ENCODE measurements at places on chromosomes 6 and 20.

GRCh38 chr20:13274275-13274861 lies 53.3 kb downstream of the ISM1 start:
- H3K4me1 ChIP-seq, result no peaks in the 10 kb centered on the region
- H3K27me3 ChIP-seq, result no peaks in the 10 kb centered on the region
- no peak overlapping the region for H3K4me3 ChIP-seq
- no peak overlapping the region for H3K27ac ChIP-seq
- peak; percentile 80 for DNase-seq
- H3K36me3 ChIP-seq, result no peaks in the 10 kb centered on the region

GRCh38 chr20:31811796-31812728 lies 7.1 kb upstream of the MYLK2 start:
- H3K27me3 ChIP-seq, result no peaks in the 10 kb centered on the region
- peaks cover 7% of the 10 kb centered on the region for H3K4me1 ChIP-seq
- H3K4me3 ChIP-seq, result no peak overlapping the region

GRCh38 chr20:59949911-59950310 lies 8.3 kb upstream of the CDH26 start:
- no peak for DNase-seq
- H3K27me3 ChIP-seq, result peaks cover 7% of the 10 kb centered on the region
- H3K36me3 ChIP-seq, result peaks cover 5% of the 10 kb centered on the region
- no peak overlapping the region for H3K4me3 ChIP-seq
- H3K27ac ChIP-seq, result no peak overlapping the region

GRCh38 chr6:2127484-2127911 lies 117.9 kb downstream of the GMDS start:
- no peaks in the 10 kb centered on the region for H3K27me3 ChIP-seq
- peaks cover 8% of the 10 kb centered on the region for H3K4me1 ChIP-seq
- no peak for DNase-seq

DNA sequence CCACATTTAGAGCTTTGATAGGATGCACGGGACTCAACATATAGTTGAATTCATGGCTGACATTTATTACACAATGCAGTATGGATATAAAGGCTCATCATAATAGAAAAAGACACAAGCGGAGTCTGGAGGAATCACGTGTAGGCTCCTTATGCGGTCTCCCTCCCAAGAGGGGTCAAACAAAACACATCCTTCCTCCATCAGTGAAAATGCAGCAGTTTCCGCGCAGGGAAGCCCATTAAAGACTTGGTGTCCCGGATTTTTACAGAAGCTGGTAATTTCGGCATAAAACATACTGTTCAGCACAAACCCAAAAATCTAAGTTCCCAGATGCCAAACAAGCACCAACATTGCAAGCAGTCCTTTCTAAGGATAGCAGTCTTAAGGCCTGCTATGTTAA lies 1.1 kb downstream of the USP45 start:
- H3K27ac ChIP-seq, result no peak overlapping the region
- H3K27me3 ChIP-seq, result no peaks in the 10 kb centered on the region
- H3K4me1 ChIP-seq, result peaks cover 5% of the 10 kb centered on the region
- H3K4me3 ChIP-seq, result peak overlapping the region; percentile 99

DNA sequence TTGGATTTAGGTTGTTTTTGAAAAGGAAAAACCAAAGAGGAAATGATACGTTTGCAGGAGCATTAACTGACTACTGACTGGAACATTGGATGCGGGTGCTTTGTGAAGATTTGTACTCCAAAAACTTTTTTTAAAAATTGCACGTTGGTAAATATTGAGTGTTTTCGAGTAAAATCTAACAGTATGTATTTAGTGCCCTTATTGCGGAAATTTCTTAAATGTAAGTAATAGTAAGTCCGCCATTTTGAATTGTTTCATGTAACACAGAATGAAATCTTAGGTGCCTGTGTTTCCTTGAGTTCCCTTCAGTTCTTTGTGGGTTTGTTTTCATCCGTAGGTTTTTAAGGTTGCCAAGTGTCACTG lies 15.2 kb upstream of the LIN28B start:
- H3K27ac ChIP-seq, result peak overlapping the region; percentile 83
- H3K4me1 ChIP-seq, result no peaks in the 10 kb centered on the region
- no peaks in the 10 kb centered on the region for H3K27me3 ChIP-seq
- DNase-seq, result no peak

DNA sequence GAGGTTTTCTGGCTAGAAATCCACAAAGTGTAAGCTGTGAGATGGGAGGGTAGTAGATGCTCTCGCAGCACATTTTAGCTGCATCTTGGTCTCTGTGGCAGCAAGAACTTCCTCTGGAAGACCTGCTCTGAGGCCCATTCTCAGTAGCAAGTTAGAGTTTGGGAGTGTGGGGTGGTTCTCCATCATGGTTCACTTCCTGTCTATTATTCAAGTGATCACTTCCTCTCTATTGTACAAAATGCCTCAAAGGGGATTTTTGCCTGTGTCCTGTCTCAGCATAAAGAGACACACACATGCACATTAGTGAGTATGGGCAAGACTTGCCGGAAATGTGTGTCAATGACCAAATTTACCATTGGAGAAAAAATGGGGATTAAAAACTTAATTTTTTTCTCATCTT lies 42.5 kb downstream of the LYRM2 start:
- DNase-seq, result no peak
- H3K27ac ChIP-seq, result no peak overlapping the region
- peaks cover 37% of the 10 kb centered on the region for H3K36me3 ChIP-seq
- H3K4me3 ChIP-seq, result no peak overlapping the region
- peaks cover 11% of the 10 kb centered on the region for H3K4me1 ChIP-seq

GRCh38 chr20:52493171-52493721 lies 301.7 kb upstream of the ZFP64 start:
- no peak for DNase-seq
- peak overlapping the region; percentile 21 for H3K27ac ChIP-seq
- H3K4me3 ChIP-seq, result no peak overlapping the region
- H3K27me3 ChIP-seq, result no peaks in the 10 kb centered on the region
- H3K36me3 ChIP-seq, result no peaks in the 10 kb centered on the region
- H3K4me1 ChIP-seq, result no peaks in the 10 kb centered on the region

- DNase-seq, result no peak
- H3K36me3 ChIP-seq, result no peaks in the 10 kb centered on the region
- H3K27me3 ChIP-seq, result no peaks in the 10 kb centered on the region
Observed at GRCh38 chr20:4809707-4810106, 88.0 kb downstream of the PRND start.

DNA sequence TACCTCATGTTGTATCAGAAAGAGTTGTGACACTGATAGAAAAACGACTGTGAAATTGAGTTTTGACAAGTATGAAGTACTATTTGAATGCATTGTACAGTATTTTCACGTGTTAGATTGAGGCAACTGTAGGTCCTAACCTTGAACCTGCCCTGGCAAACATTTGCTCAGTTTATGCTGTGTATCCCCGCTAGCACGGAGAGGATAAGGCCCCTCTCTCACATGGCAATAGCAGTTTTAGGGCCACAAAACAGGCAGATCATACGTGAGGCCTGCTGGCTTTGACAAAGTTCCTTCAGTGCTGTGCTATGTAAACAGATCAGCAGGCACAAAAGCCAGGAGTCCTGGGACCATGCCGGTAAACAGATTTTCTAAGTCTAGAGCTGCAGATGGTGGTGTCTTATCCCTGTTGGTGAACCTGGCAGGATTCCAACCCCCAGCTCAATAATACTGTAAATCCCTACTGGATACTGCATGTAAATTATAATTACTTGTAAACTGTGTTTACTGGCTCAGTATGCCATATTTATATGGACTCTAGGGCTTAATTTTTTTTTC lies 23.8 kb upstream of the FAM217A start:
- no peaks in the 10 kb centered on the region for H3K36me3 ChIP-seq
- H3K4me3 ChIP-seq, result no peak overlapping the region
- no peaks in the 10 kb centered on the region for H3K27me3 ChIP-seq

DNA sequence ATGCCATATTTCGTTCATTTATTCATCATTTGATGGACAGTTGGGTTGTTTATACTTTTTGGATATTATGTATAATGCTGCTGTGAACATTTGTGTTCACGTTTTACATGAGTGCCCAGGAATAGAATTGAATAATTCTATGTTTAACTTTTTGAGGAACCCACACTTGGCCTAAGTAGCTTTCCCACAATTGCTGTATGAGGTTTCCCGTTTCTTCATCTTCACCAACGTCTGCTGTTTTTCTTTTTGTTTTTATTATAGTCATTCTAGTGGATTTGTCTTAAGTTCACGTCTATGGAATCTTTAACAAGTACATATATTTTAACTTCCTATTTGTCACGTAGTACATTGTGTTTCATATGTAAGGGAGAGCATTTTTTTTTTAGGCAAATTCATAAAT lies 110.3 kb downstream of the JARID2 start:
- no peak overlapping the region for H3K4me3 ChIP-seq
- DNase-seq, result no peak
- H3K27me3 ChIP-seq, result no peaks in the 10 kb centered on the region
- peaks cover 10% of the 10 kb centered on the region for H3K4me1 ChIP-seq
- H3K36me3 ChIP-seq, result no peaks in the 10 kb centered on the region
- no peak overlapping the region for H3K27ac ChIP-seq

GRCh38 chr20:4102381-4102780 lies 87.0 kb upstream of the RNF24 start:
- no peaks in the 10 kb centered on the region for H3K27me3 ChIP-seq
- H3K4me1 ChIP-seq, result no peaks in the 10 kb centered on the region
- H3K27ac ChIP-seq, result no peak overlapping the region

- no peak overlapping the region for H3K27ac ChIP-seq
- H3K4me1 ChIP-seq, result peaks cover 4% of the 10 kb centered on the region
- H3K4me3 ChIP-seq, result no peak overlapping the region
Observed at GRCh38 chr20:62132421-62132820, 10.1 kb downstream of the LSM14B start.

- H3K27me3 ChIP-seq, result no peaks in the 10 kb centered on the region
- no peak overlapping the region for H3K4me3 ChIP-seq
- no peak for DNase-seq
- no peaks in the 10 kb centered on the region for H3K4me1 ChIP-seq
- H3K27ac ChIP-seq, result no peak overlapping the region
- H3K36me3 ChIP-seq, result no peaks in the 10 kb centered on the region
Observed at GRCh38 chr6:36933519-36933918, 21.0 kb upstream of the PI16 start.

DNA sequence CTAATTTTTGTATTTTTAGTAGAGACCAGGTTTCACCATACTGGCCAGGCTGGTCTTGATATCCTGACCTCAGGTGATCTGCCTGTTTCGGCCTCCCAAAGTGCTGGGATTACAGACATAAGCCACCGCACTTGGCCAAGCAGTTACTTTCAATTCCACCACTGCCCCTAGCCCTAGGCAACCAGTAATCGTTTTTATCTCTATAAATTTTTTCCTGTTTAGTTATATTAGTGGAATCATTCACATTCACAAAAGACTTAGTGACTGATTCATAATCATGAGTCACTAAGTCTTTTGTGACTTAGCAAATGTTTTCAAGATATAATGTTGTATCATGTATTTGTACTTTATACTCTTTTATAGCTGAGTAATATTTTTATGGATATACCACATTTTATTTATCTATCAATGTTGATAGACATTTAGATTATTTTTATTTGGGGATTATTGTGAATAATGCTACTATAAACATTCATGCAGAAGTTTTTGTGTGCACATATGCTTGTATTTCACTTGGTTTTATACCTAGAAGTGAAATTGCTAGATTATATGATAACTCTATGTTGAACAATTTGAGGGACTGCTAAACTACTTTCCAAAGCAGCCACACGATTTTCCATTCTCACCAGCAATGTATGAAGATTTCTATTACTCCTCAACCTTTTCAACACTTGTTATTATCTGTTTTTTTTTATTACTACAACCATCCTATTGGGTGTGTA lies 421.4 kb upstream of the ID4 start:
- no peak for DNase-seq
- no peak overlapping the region for H3K27ac ChIP-seq
- no peaks in the 10 kb centered on the region for H3K36me3 ChIP-seq
- no peaks in the 10 kb centered on the region for H3K4me1 ChIP-seq
- no peak overlapping the region for H3K4me3 ChIP-seq

GRCh38 chr6:89794324-89794723 lies 25.3 kb downstream of the MDN1 start:
- H3K36me3 ChIP-seq, result peaks cover 68% of the 10 kb centered on the region
- no peaks in the 10 kb centered on the region for H3K4me1 ChIP-seq
- no peak overlapping the region for H3K4me3 ChIP-seq
- DNase-seq, result no peak
- no peaks in the 10 kb centered on the region for H3K27me3 ChIP-seq

DNA sequence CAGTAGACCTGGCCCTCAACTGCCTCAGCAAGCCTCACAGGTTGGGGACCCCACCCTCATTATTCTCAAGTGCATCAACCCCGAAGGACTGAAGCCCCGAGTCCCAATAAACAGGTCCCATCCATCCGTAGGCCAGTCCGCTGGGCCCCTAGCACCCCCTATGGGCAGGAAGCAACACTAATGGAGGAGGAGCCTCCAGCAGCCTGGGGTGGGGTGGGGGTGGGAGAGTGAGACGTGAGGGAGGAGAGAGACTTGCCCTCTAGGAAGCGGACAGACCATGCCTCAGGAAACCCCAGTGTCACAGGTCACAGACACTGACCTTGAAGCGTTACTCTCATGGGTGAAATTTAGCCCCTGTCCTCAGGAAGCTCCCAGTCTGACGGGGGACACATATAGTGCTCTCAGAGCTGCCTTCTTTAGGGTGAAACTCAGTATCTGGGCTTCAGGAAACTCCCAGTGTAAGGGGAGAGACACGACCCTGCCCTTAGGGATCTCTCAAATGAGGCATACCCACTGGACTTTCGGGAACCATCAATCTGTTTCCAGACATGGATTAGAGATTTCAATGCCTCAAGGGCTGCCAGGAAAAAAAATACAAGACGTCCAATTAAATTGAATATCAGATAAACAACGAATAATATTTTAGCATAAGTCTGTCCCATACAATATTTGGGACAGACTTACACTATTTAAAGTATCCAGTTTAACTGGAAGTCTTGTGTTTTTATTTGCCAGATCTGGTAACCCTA lies 125.8 kb downstream of the MRPL14 start:
- no peaks in the 10 kb centered on the region for H3K27me3 ChIP-seq
- peaks cover 14% of the 10 kb centered on the region for H3K4me1 ChIP-seq
- peak; percentile 94 for DNase-seq
- peak overlapping the region; percentile 82 for H3K27ac ChIP-seq
- H3K4me3 ChIP-seq, result peak overlapping the region; percentile 62

DNA sequence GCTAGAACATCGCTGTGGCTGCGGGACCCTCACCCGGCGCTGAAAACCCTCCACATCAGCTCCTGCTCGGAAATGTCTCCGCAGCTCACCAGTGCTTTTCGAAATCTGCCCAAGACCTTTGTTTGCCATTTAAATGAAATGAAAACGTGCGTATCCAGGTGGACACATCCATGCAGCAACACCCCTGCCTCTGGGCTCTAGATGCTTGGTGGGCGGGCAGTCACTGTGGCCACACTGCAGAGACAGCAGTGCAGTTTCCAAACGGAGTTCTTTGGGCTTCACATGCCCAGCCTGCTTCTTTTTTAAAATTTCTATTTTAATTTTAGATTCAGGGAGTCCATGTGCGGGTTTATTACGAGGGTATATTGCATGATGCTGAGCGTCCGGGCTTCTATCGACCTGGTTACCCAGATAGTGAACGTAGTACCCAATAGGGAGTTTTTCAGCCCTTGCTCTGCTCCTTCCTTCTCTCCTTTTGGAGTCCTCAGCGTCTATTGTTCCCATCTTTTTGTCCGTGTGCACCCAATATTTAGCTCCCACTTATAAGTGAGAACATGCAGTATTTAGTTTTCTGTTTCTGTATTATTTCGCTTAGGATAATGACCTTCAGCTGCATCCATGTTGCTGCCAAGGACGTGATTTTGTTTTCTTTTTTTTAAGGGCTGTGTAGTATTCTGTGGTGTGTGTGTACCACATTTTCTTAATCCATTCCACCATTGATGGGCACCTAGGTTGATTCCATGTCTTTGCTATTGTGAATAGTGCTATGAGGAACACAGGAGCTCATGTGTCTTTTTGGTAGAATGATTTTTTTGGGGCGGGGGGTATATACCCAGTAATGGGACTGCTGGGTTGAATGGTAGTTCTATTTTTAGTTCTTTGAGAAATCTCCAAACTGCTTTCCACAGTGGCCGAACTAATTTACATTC lies 4.8 kb upstream of the TUBB2B start:
- DNase-seq, result no peak
- no peaks in the 10 kb centered on the region for H3K36me3 ChIP-seq
- peak overlapping the region; percentile 99 for H3K27ac ChIP-seq
- peaks cover 3% of the 10 kb centered on the region for H3K4me1 ChIP-seq

All from endodermal cell (in vitro differentiated cells).